RWPE1 (cell line): ENCODE measurements at places on chromosomes 5 and 9.

DNA sequence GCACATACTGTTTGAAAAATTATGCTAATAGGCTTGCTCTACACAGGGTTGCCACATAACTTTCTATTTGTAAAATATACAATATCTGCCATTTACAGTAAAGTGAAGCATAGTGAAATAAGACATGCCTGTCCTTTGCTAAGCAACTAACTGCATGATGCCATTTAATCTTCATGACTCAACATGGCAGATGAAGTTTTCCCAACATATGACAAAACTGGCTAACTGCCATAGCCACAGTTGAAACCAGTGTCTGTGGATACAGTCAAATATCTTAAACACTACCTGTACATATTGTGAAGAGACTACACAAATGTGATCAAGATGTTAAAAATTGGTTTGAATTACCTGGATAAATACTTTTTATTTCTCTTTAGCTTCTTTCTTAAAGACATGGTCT lies 3.1 kb upstream of the DMAC1 start:
- DNase-seq: no peak

- no peak for DNase-seq
These were observed 71.5 kb downstream of the ZNF474 start for GRCh38 chr5:122200865-122201264.

DNA sequence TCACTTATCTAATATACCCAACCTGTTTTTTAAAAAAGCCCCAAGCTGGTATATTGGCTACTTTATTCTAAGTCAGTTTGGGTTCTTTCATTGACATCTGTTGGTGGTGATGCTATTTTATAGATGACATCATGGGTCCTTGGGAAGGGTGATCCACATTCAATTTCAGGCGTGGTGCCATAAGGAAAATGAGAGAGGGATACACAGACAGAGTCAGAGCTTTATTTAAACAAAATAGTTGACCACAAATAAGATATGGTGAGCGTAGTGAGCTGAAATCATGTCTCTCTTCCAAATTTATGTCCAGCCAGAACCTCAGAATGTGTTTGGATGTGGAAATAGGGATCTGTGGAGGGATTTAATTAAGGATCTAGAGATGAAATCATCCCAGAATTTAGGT lies 302.4 kb downstream of the MAT2B start:
- DNase-seq: no peak

- no peak for DNase-seq
These were observed 38.1 kb upstream of the C5orf47 start for GRCh38 chr5:173950829-173951228.

DNA sequence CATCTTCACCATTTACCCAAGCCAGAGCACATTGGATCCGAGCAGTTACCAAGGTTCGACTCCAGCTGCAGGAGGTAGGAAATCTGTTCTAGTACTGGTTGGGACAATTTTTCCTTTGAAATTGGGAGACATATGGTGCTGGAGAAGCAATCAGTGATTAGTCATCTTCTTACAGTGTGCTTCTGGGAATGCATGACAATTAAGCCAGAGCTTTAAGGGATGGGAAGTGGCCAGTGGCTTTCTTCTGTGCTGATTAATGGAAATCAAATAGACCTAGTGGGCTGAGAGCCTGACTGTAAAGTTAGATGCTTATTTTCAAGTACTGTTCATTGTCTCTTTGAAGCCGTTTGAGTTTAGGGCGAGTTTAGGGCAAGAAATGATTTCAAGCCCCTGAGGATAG lies 152.1 kb downstream of the UNC13B start:
- no peak for DNase-seq

GRCh38 chr5:9207817-9208418 lies 338.0 kb downstream of the SEMA5A start:
- DNase-seq: peak; percentile 38

DNA sequence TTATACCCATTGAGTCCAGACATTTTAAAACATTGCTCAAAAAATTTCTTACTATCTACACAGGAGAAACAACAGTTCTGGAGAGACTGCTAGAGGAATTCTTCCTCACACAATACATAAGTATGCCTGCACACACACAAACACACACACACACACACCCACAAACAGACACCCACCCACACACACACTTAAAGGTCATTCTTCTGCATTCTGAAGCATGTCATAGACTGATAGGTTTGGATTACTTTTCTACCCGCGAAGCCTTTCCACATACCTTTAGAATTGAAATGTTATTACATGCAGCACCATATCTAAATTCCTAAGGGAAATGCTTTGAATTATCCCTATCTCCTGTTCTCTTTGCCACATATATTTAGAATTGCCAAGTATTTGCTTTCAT lies 80.2 kb downstream of the FAM174A start:
- DNase-seq: no peak

- no peak for DNase-seq
These were observed 78.4 kb downstream of the NDFIP1 start for GRCh38 chr5:142186857-142187594.

DNA sequence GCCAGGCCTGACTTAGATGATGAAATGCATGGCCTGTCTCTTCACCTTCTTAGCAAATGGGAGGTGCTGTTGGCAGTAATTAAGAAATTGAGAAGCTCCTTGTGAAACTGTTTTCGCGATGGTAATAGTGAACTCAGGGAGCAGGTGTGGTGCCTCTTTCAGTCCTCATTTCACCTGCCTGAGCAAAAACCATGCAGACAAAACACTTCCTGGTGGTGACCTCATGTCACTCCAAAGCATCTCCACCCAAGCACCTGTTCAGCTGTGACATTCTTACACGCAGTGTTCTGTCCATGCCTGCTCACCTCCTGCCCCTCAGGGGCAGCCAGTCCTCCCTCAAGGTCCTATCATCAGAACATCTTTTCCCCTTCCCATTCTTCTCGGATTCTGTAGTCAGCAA lies 146.5 kb downstream of the CD180 start:
- no peak for DNase-seq

- DNase-seq: no peak
These were observed 24.5 kb upstream of the IDNK start for GRCh38 chr9:83598487-83598886.

- peak; percentile 73 for DNase-seq
These were observed 59.0 kb upstream of the BARX1 start for GRCh38 chr9:94014066-94014654.

DNA sequence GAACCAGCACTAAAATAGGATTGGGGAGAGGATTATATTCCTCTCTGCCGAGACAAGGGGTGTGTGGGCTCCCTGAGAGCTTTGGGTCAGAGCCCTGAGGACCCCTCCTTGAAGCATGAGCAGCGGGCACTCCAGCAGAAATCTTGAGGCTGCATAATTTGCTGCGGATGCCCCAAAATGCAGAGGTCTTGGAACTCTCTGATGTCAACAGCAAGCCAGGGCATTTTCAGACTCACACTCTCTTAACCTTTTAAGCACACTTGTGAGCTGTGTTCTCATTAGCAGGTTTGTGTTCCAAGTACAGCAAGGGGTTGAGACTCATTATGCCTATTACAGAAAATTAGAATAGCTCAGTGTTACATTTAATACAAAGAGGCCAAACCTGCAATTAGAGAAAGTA lies 513.0 kb upstream of the ADAMTS16 start:
- DNase-seq: no peak

- DNase-seq: no peak
These were observed 139.8 kb downstream of the GAS1 start for GRCh38 chr9:86807367-86807976.

DNA sequence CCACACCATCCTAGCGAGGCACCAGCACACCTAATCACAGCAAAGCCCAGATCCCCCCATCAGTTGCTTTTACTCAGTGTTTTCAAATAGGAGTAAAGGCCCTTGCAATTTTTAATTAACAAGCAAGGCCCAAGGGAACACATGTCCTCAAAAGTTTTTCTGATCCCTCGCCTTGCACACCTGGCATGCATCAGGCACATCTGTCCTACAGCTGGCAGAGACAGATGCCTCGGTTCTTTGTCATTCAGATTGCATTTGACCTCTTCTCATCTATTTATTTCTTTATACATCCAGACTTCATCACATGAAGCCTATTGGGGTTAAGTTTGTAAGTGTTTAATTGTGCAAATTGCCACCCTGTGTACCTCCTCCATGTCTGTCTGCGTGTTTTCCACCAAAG lies 241.4 kb downstream of the MARCHF11 start:
- DNase-seq: no peak

DNA sequence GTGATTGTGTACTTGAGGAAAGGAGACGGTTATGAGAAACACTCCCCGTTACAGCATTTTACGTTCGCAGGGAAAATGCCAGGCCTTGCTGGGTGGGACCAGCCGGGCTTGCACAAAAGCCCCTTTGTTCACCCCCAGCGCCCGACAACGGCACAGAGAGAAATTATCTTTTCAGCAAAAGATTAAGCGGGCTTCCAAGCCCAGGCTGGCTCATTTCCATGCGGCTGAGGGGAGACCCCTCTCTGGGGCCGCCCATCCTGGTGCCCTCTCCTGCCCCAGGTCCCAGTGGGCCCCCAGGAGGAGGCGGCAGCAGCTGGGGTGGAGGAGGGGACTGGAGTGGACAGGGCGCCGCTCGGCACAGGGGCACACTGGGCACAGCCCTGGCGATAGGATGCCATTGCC lies 50.8 kb upstream of the NOTCH1 start:
- DNase-seq: no peak

DNA sequence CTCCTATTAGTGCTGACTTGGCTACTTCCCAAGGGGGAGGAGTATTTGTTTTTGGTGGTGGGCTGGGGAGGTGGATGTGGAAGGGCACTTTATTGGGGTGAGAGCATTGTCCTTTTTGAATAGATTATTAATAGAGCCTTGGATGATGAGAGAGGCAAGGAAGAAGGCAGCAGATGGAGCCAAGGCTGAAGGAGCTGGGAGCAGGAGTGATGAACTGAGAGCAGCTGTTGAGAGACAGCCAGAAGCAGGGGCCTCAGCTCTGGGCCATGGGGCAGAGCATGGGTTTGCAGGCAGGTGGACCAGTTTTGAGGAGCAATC lies 29.6 kb downstream of the RGS3 start:
- DNase-seq: no peak

DNA sequence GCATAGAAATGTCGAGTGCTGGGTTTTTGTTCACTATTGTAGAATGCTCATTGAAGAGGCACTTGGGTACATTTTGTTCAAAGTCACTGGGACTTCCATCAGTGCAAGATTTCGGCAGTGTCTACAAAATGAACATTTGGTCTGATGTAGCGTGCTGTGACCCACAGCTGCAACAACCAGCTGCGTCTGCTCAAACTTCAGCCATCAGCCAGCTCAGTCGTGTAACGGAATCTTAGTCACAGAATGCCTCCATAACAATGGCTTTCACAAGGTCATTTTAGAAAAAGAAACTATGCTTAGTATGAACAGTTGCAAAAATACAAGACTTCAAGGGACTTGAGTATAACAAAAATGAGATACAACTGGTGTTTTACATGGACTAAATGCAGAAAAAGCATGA lies 828.1 kb upstream of the GRAMD2B start:
- DNase-seq: no peak

GRCh38 chr5:34728236-34728635 lies 72.1 kb downstream of the RAI14 start:
- no peak for DNase-seq

GRCh38 chr9:137175345-137175961 lies 3.6 kb upstream of the TMEM210 start:
- no peak for DNase-seq

- DNase-seq: no peak
These were observed 18.4 kb downstream of the GPX3 start for GRCh38 chr5:151038801-151039238.
